ENCODE measurements at places on chromosomes 7 and 10. TPM values are rescaled to one million over a fixed set of nuclear protein-coding genes. Genes with fewer than 3 reads are reported as not detected.

The EFCAB10 gene
- total RNA-seq, result 0.40 TPM

The TAS2R41 gene
- total RNA-seq, result not detected

The MRPS33 gene
- total RNA-seq, result 91.0 TPM

The ITIH5 gene
- 3.5 TPM for total RNA-seq

Data from HepG2 (cell line).